Putamen (tissue), 1 donor: ENCODE measurements at places on chromosomes 1 and 21.

GRCh38 chr21:30986965-30987364 lies 51.3 kb downstream of the KRTAP19-8 start:
- no peak for DNase-seq

- DNase-seq, result no peak
These were observed 273.7 kb upstream of the AJAP1 start for GRCh38 chr1:4380564-4381168.

DNA sequence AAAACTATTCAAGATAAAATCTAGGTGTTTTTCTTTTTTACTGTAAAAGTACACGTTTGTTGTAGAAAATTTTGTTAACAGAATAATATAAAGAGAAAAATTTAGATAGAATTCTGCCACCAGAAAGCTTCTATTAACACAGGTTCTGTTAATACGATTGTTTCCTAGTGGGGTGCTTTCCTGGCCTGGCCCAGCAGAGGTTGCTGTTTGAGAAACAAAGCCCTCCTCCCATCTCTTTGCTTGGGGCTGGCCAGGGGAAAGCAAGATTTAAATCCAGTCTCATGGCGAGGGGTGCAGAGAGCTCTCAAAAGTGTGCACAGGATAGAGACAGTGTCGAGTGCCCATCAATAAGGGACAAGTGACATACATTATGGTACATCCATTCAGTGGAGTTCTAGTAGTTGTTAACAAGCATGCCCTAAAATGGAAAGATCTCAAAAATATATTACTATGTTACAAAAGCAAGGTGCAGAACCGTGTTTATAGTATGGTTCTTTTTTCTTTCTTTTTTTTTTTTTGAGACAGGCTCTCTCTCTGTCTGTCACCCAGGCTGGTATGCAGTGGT lies 14.6 kb upstream of the ACBD3 start:
- DNase-seq, result no peak

DNA sequence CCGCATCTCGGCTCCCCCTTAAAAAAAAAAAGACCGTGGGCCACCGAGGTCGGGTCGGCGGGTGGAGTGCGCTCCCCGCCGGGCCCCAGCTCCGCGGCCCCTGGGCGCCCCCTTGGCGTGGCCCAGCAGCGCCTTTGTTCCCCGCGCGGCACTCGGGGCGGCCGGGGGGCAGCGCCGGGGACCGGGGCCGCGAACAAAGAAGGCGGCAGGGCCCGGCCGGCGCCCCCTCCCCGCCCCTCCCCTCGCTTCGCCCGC lies 571 bp downstream of the MARCKSL1 start:
- DNase-seq, result no peak

DNA sequence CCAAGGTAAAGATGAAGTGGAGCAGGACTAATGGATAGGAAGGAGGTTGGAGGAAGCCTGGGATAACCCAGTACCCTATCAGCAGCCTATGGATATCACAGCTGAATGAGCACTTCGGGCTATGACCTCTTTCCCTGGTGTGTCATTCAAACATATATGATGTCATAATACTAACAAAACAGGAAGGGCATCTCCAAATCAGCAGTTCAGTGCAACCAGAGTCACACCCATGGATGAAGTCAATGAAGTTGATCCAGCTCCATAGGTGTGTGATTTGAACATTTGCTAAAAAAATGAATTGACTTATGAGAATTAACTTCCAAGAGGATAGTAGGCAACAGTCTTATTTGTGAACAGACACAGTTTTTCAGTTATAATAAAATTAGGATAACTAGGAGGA lies 1.7 kb upstream of the C1orf116 start:
- DNase-seq, result no peak

GRCh38 chr1:162626761-162627160 lies 5.5 kb upstream of the DDR2 start:
- no peak for DNase-seq

DNA sequence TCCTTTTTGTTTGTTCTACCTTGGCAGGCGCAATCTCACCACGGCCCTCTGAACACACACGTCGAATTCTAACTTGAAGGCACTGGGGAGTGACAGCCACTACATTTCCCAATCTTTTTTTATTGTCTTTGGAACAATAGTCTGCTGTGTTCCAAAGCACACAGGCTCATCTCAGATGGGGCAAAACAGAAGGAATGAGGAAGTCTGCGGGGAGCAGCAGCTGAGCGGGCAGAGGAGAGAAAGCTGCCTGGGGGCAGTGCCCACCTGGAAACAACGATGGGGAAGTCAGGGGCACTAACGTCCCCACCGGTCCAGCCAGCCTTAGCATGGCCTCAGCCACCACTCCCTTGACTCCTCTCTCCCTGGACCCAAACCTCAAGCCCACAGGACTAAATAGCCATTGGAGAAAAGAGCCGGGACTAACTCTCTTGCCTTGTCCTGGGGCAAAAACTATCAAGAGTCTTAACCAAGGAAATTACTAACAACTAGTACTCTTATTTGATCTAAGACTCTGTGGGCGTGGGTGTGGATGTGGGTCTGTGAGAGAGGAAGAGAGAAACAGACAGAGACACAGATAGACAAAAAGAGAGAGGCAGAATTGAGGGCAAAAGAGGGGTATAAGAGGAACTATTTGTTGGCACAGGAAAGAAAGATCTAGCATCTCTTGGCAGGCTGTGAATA lies 34.2 kb downstream of the SYF2 start:
- DNase-seq, result peak; percentile 25

DNA sequence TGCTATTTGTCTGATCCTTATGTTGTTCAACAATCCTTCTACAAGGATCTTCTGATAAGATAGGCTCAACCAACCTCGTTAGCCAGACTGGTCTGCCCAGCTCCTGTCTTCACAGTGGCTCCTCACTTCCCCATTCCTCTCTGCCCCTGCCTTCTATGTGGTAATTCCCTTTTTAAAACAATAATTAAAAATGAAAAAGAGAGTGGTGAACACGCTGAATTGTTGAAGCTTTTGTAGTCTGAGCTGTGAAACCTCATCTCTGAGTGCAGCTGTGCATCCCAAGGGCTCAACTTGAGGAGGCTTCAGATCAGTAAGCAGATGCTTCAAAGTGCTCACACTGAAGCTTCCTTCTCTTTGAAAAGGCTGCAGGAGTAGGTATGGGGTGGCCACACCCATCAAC lies 70.7 kb upstream of the JUN start:
- DNase-seq, result no peak

- no peak for DNase-seq
These were observed 42.7 kb upstream of the TMEM51 start for GRCh38 chr1:15110867-15111230.

- DNase-seq, result no peak
These were observed at the start of gene IL22RA1 for GRCh38 chr1:24142546-24143534. TSS of gene IL22RA1 (minus strand) at chr1:24143140. CDS start at chr1:24143082, 58 bp downstream.

GRCh38 chr1:246110343-246111219 lies 396.5 kb downstream of the SMYD3 start:
- DNase-seq, result no peak

DNA sequence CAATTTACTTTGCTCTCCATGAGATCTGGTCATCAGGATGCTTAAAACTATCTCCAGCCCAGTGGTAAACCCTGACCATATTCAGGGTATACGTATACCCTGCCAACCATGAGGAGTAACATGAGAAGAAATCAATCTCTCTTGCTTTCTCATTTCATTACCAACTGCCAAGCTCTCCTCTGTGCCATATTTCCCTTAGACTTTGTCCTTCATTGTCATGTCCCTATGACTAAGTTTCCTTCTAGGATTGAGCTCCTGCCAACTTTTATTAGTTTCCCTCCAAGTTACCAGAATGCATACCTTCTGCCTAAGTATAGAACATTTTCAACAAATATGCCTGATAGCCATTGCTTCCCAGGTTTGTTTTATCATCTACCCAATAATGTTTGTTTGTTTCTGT lies 1113.9 kb upstream of the B3GALT2 start:
- no peak for DNase-seq

DNA sequence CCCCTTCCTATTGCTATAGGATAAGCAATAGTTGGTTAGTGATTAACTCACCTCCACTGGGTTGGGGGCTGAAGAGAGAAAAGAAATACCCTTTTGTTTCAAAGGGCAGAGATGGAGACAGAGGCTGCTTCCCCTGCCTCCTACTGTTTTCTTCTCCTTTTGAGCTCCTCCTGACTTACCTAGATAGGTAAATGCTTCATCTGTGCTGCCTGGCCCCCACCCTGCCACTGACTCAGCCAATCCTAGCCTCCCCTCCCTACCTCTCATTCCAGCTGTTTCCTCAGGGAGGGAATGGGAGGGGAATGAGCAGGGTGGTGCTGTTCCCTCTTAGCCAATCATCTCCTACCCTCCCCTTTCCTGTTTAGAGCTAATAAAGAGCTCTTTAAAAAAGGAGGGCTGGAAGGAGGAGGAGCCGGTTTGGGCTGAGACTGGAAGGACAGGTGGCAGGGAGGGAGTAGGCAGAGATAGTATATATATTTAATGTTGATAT lies at the start of gene C1orf116:
Gene C1orf116 (minus strand): TSS at position 229 of the 490 bp plus-strand sequence. CDS start 5,158 bp downstream, outside the sequence.
- DNase-seq, result no peak

GRCh38 chr21:41764558-41765419 lies 2.1 kb downstream of the RIPK4 start:
- DNase-seq, result no peak
